ENCODE measurements at places on chromosomes 7 and 10. TPM values are rescaled to one million over a fixed set of nuclear protein-coding genes. Genes with fewer than 3 reads are reported as not detected.

GRCh38 chr7:27808626-27809025 is 68.7 kb downstream of the TAX1BP1 start:
- no peak for DNase-seq

DNA sequence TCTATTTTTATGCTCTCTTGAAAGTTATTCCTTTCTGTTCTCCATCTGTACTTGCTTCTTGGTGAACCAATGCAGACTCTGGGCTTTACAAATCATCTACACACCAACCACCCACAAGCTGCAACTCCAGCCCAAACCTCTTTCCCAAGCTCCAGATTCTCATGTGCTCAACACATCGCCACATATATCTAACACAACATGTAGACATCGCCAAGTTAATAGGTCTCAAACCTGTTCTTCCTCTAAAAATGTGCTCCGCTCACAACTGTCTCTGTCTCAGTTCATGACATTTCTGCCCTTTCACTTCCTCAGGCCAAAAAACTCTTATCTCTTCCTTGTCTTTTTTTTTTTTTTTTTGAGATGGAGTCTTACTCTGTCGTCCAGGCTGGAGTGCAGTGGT is 95.7 kb upstream of the EEPD1 start:
- no peak for DNase-seq

DNA sequence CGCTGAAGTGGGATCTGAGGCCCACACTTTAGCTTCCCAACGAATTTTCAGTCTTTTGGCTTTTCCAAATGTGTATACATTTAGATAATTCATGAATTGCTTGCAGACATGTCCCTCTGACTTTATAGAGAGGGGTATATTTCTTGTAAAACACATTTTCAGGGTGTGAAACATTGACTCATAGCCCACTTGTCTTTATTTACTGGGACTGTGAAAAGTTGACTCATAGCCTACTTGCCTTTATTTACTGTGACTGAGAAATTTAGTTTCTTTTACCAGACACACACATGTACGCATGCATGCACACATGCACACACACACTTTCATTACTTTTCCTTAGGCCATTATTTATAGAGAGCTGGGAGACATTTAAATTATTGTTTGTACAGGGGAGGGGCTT is 79.1 kb downstream of the VTI1A start:
- peak; percentile 13 for DNase-seq

- peak; percentile 8 for DNase-seq
Observed at GRCh38 chr7:64883113-64883905, 19.8 kb upstream of the ZNF273 start.

- no peak for DNase-seq
Observed at GRCh38 chr7:131957338-131958020, 401.1 kb upstream of the PODXL start.

DNA sequence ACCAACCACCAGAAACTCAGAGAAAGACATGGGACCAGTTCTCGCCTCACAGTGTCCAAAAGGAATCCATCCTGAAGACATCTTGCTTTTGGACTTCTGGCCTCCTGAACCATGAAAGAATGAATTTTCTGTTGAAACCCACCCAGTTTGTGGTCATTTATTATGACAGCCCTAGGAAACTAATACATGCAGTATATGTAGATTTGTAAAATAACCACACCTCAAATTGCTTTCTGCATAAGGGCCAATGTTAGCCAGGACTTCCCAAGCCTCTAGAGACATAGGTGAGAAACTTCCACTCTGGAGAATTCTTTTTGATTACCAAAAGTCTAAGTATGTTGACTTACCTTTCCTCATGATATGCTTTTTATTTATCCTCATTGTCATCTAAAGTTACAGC is 210.5 kb upstream of the SP4 start:
- DNase-seq: no peak

CUZD1 gene
- total RNA-seq: 1.0 TPM

- no peak for DNase-seq
Observed at GRCh38 chr10:17141504-17142229, 12.1 kb upstream of the CUBN start.

TNS3 gene
- 0.15 TPM for total RNA-seq

- peak; percentile 29 for DNase-seq
Observed at GRCh38 chr7:158847451-158847866, 8.9 kb upstream of the DYNC2I1 start.

- DNase-seq: no peak
Observed at GRCh38 chr7:94104301-94104700, 100.1 kb upstream of the BET1 start.

ABCB1 gene
- 5.4 TPM for total RNA-seq

- DNase-seq: no peak
Observed at GRCh38 chr10:55801353-55801661, 559.8 kb downstream of the ZWINT start.

EGR2 gene
- total RNA-seq: 68.2 TPM

WNT8B gene
- 0.36 TPM for total RNA-seq

- DNase-seq: no peak
Observed at GRCh38 chr7:147498081-147498480, 1092.5 kb upstream of the C7orf33 start.

PROSER2 gene
- 0.31 TPM for total RNA-seq

ELFN1 gene
- 0.12 TPM for total RNA-seq
